Hematopoietic multipotent progenitor cell treated with erythropoietin and hydrocortisone succinate and interleukin-3 and kit ligand, for 4 days (in vitro differentiated cells): ENCODE measurements at places on chromosomes 12 and 14.

DNA sequence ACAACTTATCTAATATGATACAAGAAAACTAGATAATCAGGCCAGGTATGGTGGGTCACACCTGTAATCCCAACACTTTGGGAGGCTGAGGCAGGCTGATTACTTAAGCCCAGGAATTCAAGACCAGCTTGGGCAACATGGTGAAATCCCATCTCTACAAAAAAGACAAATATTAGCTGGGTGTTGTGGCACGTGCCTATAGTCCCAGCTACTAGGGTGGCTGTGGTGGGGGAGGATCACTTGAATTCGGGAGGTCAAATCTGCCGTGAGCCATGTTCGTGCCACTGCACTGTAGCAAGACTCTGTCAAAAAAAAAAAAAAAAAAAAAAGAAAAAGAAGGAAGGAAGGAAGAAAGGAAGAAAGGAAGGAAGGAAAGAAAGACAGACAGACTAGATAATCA, 27.0 kb downstream of the ZCRB1 start:
- DNase-seq: no peak

DNA sequence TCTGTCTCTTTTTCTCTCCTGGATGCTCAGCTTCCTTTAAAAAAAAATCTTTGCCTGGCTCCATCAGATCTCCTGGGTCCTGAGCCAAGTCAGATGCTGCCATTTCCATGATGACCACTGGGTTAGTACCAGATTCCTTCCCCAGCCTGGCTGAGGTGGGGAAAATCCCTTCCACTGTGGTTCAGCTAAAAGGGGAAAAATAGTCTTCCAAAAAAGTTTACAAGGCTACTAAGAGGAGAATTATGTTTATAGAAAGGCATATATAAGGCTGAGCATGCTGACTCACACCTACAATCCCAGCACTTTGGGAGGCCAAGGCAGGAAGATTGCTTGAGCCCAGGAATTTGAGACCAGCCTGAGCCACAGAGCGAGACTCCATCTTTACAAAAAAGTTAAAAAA, 28.4 kb upstream of the GAS2L3 start:
- no peak for DNase-seq

GRCh38 chr14:104656014-104656714, 33.3 kb upstream of the INF2 start:
- no peak for DNase-seq

- DNase-seq: no peak
These were observed 81.1 kb upstream of the ST8SIA1 start for GRCh38 chr12:22415342-22416309.

DNA sequence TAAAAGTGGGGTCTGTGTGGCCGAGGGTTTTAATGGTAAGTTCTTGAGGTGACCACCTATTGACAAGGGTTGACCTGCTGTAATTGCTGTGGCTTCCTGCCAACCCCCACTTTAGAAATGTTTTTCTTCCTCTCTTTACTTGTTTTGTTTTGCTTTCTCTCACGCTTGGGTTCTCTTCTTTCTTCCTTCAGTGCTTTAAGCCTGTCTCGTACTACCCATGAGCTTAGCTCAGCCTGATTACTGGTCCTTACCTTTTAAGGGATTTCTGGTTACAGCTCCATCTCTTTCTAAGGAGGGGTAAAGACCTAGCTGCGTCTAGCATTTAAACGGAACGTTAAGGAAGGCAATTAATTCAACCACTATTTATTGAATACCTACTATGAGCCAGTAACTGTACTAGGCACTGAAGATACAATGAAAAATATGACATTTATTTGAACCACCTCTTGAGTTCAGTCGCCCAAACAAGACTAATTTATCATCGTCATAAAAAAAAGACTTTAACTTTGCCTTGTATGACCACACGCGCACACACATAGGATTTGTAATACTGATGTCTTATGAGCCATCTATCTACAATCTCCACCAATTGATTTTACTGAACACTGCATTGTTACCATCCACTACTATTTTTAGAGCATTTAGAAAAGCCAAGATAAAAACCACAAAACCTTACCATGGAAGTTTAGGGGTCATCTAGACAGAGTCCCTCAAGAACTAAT, 888 bp upstream of the PPP1R12A start:
- no peak for DNase-seq

- DNase-seq: peak; percentile 75
These were observed 5.8 kb downstream of the NUMB start for GRCh38 chr14:73452341-73453186.

DNA sequence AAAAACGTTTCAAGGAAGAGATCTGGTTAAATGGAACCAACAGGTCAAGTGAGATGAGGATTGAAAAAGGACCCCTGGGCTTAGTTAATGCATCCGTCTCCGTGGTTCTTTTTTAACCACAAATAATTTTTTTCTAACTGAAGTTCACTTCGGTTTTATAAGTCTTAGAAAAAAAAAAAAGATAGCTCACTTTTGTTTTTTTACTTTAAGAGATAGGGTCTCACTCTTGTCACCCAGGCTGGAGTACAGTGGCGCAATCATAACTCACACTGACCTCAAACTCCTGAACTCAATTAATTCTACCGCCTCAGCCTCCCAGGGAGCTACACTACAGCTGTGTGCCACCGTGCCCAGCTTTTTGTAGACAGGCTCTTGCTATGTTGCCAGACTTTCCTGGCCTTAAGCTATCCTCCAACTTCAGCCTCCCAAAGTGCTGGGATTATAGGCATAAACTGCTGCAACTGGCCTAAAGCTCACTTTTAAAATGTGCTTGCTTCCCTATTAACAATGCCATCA, 11.8 kb downstream of the HNRNPC start:
- peak; percentile 66 for DNase-seq

GRCh38 chr14:87869619-87870583, 123.1 kb downstream of the GALC start:
- DNase-seq: no peak

DNA sequence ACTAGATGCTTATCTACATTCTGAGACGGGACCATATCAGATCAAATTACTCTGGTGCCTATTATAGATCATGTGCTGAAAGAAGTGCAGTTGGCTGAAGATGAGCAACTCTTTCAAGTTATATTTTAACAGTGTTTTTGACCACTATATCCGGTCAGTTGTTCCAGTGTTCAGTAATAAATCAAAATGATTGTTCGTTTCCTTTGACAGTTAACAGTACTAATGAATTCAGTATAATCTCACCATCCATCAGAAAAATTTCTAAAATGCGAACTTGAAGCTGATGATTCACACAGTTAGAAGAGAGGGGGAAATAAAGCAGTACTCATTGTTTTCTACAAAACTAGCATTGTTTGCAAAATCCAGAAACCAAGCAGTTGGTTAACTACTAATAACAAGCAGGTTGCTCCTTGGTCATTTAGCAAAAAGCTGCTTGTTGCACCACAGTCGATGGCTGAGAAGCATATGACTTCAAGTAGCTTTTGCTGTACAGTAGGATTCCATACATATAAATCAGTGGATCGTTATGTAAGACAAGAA, 2.3 kb downstream of the RPS6KA5 start:
- DNase-seq: peak; percentile 68

DNA sequence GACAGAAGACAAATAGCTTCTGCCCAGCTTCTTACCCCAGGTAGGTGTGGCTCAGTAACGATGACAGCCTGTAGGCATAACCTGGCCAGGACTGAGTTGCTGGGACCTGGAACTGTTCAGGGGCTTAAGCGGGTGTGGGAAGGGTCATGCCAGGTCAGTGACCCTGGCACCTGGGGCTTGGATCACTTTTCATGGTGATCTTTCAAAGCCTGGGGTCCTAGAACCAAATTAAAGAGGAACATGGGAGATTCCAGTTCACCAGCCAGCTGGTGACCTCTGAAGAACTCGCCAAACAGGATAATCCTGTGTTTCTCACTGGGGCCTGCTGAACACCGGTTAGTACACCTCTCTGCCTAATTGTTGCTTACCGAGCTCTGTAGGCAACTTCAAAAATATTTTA, 102.6 kb upstream of the LMNTD1 start:
- DNase-seq: no peak

DNA sequence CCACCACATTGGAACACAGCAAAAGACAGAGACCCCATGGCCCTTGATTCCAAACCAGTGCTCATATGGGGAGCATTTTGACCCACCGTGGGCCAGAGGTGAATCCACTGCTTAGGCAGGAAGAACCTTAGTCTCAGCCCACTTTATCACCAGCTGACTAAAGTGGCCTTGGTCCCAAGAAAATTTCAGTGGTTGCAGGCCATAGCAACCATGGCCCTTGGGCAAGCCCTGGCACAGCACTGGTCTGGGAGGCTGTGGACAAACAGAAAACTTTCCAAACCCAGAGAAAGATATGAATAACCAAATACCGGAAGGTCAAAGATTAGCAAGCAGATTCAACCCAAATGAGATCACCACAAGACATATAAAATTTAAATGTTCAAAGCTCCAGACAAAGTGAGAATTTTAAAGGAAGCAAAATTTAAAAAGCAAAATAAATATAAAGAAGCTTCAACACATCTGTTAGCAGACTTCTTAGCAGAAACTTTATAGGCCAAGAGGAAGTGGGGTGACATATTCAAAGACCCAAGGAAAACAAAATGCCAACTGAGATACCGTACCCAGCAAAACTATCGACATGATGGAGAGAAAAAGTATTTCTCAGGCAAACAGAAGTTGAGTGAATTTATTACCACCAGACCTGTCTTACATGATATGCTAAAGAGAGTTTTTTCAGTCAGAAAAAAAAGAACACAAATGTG, 7.8 kb downstream of the KLRK1 start:
- no peak for DNase-seq

DNA sequence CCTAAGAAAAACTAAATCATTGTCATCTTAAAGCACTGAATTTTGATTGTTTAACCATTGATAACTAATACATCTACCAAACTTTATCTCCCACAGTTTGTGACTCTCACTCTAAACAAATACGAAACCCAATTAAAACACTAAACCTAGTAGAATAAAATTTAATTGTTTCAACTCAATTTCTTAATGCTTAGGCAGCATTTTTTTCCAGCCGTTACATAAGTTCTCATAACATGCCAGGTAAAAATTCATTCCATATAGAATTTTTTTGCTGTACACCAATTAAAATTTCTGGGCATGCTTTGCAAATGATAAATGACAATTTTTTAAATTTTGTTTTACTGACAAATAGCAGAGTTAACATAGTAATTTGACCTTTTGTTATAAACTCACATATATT, 658.2 kb upstream of the FLRT2 start:
- DNase-seq: no peak
